ENCODE measurements at places on chromosomes 7 and 10.

DNA sequence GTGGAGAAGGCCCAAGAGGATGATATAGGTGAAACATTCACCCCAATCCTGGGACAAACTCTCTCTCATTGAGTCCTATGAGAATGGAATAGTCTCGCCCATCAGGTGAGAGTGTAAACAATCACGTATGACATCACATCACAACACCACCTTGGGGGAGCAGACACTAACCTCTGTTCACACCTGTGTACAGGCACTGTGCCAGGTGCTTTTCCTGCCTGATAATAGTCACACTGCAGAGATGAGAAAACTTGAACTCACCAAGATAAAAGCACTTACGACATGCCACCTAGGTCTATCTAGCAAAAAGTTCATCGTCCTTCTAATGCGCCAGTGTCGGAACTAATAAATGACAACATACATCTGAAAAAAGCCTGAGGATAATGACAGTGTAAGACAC is 187.8 kb downstream of the FAM107B start:
- DNase-seq: no peak

DNA sequence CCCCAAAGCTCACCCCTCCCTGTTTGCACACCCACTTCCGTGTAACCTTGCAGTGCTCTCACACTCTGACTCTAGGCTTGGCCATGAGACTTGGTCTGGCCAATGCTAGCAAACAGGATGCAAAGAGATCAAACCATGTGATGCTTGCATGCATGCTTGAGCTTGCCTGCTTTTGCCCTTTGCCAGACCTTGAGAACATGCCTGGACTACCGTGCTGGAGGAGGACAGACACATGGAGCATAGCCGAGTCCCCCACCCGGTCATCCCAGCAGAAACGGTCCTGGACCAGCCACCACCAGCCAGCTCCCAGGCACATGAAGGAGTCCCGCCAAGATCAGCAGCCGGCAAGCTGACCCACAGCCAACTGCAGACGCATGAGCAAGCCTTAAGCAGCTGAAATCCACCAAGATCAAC is 23.4 kb downstream of the PYROXD2 start:
- DNase-seq: no peak

DNA sequence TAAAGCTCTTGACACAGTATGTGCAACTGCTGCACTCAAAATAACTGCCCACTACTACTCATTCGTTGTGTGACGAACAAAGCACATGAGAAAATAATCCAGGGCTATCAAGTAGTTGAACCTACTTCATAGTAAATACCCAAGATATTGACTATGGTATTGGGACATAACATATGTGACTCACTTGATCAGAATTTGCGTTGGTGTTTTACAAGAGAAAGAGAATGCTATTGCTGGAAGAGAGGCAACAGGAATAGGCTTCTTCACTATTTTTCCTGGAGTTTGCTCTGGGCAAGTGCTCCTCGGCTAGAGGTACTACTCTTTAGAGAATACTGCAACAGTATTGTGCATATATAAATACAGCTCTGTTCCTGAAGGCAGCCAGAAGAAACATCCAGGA is 2.5 kb downstream of the DGKB start:
- no peak for DNase-seq

GRCh38 chr10:48590945-48591344 is 13.9 kb downstream of the ARHGAP22 start:
- DNase-seq: no peak

GRCh38 chr10:60399328-60399727 is 9.7 kb upstream of the ANK3 start:
- DNase-seq: no peak

GRCh38 chr10:124697837-124698544 is 46.2 kb downstream of the FAM53B start:
- DNase-seq: peak; percentile 62

GRCh38 chr7:55033236-55033846 is 14.5 kb downstream of the EGFR start:
- DNase-seq: no peak

GRCh38 chr10:22003964-22004281 is 393 bp upstream of the DNAJC1 start:
- DNase-seq: no peak

DNA sequence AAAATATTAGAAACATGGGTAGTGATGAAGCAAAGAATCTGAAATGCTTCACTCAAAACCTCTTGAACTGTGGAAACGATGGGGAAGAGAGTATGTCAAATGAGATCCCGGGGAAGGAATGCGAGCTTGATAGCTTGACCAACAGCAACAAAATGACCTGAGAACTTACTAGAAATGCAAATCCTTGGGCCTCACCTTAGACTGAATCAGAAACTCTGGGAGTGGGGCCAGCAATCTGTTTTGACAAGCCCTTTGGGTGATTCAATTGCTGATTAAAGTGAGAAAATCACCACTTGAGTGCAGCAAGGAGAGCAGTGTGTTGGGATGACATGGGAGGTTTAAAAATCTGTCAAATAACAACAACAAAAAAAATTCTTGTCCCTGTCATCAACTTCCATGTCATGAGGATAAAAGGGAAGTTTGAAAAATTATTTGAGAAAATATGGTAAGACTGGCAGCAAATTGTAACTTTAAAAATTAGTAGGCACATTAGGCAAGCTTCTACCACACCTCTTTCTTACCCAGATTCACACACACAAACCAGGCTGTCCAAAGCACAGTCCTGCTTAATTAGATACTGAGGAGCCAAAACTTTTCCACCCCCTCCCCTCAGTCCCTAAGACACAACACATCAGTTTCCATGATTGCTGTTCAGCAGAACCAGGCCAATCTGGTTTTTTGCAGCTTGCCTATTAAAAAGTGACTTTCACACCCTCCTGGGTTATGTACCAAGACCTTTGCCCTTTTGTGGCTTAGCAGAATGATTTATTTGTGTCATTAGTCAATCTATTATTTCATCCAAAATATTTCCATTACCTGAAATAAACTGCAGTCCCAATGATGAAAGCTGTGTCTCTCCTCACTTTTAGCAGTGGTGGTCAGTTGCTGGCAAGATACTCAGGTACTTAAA is 15.6 kb downstream of the CALCR start:
- no peak for DNase-seq

GRCh38 chr7:29196971-29197595 is 2.5 kb downstream of the CHN2 start:
- DNase-seq: no peak

DNA sequence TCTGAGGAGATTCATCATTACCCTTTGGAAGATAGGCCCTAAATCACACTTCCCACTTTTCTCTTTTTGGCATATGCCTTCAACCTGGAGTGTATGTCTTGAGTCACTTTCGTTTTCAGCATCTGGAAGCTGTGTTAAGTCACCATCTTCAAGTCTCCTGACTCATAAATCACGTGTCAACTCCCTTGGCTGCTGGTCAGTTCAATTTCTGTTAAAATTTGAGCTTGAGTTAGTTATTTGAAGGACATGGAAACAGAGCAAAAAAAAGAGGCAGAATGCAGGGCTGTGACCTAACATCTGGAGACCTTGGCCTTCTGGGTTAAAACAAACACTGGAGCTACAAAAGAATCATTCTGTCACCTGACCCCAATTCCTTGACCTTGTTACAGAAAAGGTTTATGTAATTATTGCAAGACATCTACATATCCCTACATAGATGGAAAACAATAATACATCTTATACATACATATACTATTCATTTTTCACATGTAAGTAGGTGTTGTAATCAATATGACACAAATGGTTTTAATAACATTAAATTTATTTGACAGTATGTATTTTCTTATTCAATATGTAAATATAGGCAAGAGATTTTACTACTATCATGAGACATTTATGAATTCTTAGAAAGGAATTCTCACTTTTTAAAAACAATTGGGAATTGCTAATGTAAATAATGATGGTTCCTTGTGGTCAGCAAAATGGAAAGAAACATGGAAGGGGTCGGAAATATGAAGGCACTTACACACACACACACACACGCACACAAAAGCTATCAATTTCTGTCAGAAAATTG is 169.7 kb upstream of the PHYHIPL start:
- DNase-seq: no peak

DNA sequence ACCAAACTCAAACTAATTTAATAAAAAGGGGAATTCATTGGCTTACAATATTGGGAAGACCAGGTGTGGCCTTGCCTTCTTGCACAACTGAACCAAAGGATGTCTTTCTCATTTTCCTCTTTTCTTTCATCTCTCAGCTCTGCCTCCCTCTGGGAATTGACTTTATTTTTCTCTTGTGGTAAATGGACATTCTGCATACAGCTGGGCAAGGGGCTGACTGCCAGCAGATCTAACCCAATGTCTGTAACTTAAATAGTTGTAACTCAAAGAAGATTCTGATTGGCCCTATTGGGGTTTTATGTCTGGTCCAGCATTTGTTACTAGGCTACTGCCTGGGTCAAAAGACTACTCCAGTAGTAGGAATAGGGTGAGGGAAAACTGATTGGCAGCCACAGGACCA is 15.3 kb downstream of the PTTG1IP2 start:
- DNase-seq: no peak

DNA sequence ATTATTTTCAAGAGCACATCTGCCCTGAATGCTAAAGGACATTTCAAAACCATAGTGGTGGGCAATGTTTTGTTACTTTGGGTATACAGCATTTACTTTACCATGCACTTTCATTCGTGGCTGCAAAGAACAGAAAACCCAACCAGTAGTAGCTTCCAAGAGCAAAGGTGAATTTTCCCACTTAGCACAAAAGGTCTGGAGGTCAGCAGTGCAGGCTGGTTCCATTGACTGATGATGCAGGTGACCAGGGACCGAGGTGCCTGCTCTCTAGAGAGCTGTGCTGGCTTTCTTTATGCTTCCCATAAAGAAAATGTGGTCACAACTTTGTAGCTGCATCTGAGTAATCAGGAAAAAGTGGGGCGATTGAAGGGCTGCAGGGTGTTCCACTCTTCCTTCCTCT is 240.0 kb downstream of the BICC1 start:
- DNase-seq: no peak

DNA sequence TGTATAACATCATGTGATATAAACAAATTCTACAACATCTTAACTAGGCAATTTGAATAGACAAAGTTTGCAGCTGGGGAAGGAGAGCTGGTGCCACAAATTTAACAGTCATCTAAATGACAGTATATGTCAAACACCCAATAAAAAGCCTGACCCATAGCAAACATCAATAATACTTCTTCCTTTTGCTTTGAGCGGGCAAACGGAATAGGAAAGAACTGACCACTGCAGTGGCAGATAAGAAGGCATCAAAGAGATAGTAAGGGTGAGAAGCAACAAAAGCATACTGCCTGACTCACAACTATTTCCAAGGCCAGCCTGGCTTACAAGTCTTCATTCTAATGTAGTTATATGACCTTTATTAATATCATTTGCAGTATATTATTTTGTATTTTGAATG is 99.9 kb downstream of the LRRN3 start:
- DNase-seq: no peak

DNA sequence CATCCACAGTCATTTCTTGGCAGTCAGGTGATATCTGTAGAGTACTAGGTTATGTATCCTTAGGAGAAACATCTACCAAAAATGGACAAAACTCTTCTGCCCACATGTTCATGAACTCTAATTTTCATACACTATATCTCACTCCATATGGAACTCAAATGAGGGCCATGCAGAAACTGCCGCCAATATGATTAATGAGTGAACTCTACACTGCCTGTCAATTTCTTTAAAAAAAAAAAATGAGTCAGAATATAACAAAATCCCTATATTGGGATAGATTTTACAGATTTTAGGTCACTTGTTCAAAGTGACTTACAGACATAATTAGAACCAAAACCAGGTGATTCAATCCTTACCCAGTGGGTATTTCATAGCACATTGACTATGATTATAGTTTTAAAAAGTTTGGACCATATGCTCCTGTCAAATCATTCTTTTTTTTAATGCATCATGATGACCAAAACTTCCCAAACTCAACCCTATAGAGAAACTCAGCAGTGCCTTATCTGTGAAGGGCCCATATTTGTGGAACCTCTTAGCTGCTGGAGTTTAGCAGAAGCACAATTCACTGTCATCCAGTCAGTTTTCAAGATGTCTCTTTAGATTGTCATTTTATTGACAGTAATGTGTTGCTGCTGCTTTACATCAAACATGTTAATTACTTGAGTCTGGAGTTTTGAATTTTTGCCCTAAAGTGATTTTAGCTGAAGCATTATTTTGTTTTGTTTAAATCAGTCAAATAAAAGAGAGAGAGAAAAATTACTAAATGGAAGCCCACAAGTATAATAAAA is 11.1 kb downstream of the LRRN3 start:
- DNase-seq: no peak

All from stimulated activated naive CD8-positive, alpha-beta T cell treated with anti-CD3 and anti-CD28 coated beads, Interleukin-15, Interleukin-2, amounts not matched to agents 100 U/mL and 50 U/mL, for 24 hours (primary cell).